ENCODE measurements at places on chromosomes 3 and 15.

DNA sequence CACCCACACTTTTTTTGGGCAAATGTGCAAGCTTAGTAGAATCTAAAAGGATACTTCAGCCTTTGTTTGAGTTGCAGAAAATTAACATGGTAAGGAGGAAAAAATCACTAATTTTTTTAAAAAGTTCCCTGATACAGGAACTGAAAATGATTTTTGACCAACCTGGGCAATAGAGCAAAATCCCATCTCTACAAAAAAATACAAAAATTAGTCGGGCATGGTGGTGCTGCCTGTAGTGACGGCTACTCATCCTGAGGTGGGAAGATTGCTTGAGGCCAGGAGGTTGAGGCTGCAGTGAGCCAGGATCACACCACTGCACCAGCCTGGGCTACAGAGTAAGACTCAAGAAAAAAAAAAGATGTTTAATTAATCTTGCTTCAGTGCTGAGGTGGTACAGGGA lies 10.6 kb upstream of the GABPB1 start:
- no peak for DNase-seq

DNA sequence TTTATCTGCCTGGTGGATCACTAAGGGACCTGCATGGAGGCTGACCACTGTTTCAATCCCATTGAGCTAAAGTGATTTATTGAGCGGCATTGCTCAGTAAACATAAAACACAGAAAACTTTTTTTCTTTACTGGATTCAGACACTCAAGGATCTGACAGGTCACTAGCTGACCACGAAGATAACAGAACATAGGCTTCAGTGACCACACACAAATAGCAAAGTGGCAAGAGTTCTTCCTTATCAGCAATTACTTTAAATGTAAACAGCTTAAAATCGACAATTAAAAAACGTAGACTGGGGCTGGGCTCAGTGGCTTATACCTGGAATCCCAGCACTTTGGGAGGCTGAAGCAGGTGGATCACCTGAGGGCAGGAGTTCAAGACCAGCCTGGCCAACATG lies 48.7 kb downstream of the STAG1 start:
- DNase-seq = no peak

DNA sequence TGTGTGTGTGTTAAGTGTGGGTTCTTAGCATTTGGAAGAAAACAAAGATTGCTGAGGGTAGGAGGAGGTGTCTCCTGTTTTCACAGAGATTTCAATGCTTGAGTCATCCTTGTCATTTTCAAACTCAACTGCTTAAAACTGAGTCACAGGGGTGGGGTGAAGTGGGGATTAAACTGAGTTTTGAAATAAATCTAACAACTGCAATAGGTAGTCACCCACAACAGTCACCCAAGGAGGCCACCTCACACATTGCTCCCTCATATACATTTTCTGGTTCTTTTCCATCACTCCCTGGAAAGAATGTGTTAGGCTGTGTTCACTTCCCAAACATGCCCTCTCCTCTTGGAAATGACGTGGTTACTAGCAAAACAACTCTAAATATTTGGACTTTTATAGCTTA lies 187.7 kb upstream of the CMC1 start:
- peak; percentile 75 for DNase-seq

GRCh38 chr3:38348903-38349302 lies 2.3 kb downstream of the XYLB start:
- DNase-seq = peak; percentile 55

- DNase-seq = no peak
These were observed 307.0 kb upstream of the ROPN1 start for GRCh38 chr3:124298951-124299350.

- DNase-seq = no peak
These were observed 44.6 kb downstream of the SEMA3G start for GRCh38 chr3:52400275-52400793.

GRCh38 chr15:47473832-47474231 lies 243.5 kb upstream of the SEMA6D start:
- peak; percentile 47 for DNase-seq

- DNase-seq = peak; percentile 69
These were observed 1.2 kb upstream of the MAP1A start for GRCh38 chr15:43516185-43516584.

GRCh38 chr15:52008698-52009434 lies 10.2 kb upstream of the MAPK6 start:
- DNase-seq = no peak

GRCh38 chr3:195591220-195591619 lies 7.5 kb upstream of the APOD start:
- no peak for DNase-seq

- no peak for DNase-seq
These were observed 46.5 kb upstream of the PIK3CB start for GRCh38 chr3:138881233-138881632.

- no peak for DNase-seq
These were observed 19.1 kb upstream of the EPB42 start for GRCh38 chr15:43239732-43240491.

DNA sequence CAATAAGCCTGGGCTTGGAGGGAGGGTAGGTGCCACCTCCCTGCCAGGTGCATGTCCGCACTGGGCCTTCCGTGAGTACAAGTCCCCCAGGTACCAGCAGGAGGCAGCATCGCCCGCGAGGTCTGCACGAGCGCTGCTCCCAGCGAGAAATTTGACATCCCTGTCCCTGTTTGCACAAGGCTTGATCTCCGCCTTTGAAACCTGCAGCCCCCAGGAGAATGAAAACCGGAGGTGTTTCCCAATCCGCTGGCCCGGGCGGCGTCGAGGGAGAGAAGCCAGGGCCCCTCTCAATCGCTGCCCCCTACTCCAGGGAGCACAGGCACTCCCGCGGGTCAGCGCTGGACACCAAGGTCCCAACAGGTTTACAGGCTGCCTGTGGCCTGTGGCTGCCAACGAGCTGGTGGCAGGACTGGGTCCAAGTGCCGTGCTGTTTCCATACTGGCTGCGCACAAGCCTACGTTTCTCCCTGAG lies 961 bp downstream of the HAPLN3 start:
- DNase-seq = no peak

- no peak for DNase-seq
These were observed 26.0 kb upstream of the HCN4 start for GRCh38 chr15:73394782-73395181.

- no peak for DNase-seq
These were observed 76.7 kb upstream of the FAM3D start for GRCh38 chr3:58743296-58743695.

- no peak for DNase-seq
These were observed 136.4 kb upstream of the GOLGA6L4 start for GRCh38 chr15:84099181-84099580.

GRCh38 chr15:86854176-86854575 lies 774.5 kb downstream of the AGBL1 start:
- no peak for DNase-seq

DNA sequence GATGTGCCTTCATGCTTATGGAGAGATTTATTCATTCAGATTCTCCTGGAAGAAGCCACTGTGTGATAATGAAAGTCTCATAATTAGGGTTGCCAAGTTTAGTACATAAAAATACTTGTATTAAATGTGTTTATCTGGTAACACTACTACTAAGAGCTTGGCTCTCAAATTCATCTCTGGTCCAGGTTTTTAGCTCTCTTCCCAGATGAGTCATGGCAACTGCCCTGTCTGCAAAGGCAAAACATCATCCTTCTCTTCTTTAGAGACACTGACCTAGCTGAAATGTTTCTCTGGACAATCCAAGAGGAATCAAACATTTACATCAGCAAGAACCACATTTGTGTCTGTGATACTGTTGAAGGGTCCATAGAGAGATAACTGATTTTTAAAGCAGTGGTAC lies 269.6 kb downstream of the ROBO2 start:
- no peak for DNase-seq

GRCh38 chr15:74263466-74263865 lies 27.3 kb downstream of the CCDC33 start:
- DNase-seq = no peak

GRCh38 chr15:36136049-36136448 lies 443.4 kb upstream of the CDIN1 start:
- no peak for DNase-seq

DNA sequence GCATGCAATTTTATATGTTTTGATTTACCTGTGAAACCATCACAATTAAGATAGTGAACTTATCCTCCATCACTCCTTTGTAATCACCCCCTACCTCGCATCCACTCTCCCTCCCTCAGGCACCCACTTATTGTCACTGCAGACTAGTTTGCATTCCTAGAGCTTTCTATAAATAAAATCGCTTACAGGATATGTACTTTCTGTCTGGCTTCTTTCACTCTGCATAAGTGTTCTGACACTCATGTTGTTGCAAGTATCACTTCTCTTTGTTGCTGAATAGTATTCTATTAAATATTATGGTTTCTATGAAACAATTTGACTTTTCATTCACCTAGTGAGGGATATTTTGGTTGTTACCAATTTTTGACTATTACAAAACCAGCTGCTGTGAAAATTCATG lies 139.3 kb downstream of the RSRC1 start:
- no peak for DNase-seq

GRCh38 chr3:141056751-141057171 lies 5.6 kb downstream of the SPSB4 start:
- DNase-seq = no peak

- no peak for DNase-seq
These were observed 182.1 kb downstream of the CLSTN2 start for GRCh38 chr3:140117096-140117526.

- DNase-seq = no peak
These were observed 952 bp upstream of the HDDC3 start for GRCh38 chr15:90933301-90933700.

DNA sequence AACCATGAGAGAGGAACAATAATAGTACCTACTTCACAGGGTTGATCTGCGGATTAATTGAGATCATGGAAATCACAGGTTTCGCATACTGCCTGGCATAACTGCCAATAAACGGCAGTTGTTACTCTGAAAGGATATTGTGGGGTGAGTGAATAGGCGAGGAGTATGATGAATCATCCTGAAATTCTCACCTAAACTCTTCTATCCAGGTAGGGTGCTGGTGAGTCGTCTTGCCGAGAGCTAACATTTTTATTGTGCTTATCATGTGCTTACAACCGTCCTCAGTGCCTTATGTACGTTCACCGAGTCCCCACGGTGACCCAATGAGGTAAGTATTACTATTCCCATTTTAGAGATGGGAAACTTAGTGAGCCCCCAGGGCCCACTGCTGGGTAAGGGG lies 52.4 kb upstream of the SRGAP3 start:
- DNase-seq = no peak

GRCh38 chr15:89303986-89304385 lies 30.6 kb downstream of the POLG start:
- no peak for DNase-seq

GRCh38 chr3:126018995-126019394 lies 50.0 kb downstream of the ROPN1B start:
- DNase-seq = no peak

DNA sequence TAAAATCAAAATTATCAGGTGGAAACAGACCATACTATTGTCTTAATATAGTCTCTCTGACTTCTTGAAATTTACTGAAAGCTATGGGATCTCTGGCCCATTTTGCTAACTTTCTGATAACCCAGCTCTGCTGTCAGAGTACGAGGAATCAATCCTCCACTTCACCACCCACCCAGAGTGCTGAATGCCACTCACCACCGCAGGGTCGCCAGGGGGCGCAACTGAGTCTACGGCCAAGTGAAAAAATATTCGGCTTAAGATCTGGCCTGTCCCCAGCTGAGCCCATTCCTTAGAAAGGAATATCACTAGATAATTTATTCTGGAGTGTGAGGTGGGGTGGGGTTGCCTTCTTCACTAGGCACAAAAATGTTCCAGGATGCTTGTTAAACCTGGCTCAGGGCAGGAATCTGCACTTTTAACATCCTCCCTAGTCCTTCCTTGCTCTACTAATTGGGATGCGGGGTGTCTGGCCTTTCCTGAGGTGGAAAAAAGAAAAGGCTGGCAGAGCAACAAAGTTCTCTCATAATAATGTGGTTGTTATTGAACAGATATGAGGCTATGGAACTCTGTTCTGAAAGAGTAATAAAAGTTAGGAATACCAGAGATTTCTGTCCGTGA lies 520.6 kb downstream of the MFSD1 start:
- peak; percentile 49 for DNase-seq

DNA sequence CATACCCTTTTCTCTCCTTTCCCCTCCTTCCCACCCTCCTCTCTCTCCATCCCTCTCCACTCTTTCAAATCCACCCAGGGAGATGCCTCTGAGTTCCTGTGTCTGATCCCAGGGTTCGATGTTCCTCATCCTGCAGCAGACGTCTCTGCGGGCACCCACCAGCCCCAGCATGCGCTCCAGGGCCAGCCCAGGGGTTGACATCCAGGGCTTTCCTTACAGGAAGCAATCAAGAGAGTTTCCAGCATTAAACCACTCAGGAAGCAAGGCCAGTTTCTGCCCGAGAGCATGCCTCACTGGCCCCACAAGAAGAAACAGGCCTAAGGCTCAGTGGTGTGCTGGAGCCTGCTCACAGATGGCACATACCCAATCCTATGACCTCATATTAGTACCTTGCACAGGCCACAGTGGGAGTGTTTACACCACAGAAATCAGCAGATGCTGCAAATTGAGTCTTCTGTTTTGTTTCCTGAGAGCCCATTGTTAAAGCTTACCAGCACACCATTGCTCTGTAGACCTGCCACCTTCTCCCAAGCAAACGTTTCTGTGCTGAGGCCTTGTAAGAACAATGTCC lies 13.2 kb downstream of the SLC6A1 start:
- no peak for DNase-seq

DNA sequence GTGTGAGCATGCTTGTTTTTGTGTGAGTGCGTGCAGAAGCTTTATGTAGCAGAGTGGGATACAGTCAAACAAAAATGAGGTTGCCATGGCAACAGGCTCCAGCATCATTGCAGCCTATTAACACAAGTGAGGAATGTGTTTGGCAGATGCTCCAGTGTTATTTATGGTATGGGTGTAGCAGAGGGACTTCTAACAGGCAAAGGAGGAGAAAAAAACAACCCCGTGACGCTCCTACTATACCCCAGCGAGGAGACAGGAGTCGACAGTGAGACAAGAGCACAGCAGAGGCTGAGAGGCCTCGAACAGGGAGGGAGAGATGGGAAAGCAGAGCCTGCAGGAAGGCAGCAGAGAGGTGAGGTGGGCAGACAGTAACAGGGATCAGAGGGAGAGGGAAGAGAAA lies 4.9 kb downstream of the ADCY5 start:
- no peak for DNase-seq

DNA sequence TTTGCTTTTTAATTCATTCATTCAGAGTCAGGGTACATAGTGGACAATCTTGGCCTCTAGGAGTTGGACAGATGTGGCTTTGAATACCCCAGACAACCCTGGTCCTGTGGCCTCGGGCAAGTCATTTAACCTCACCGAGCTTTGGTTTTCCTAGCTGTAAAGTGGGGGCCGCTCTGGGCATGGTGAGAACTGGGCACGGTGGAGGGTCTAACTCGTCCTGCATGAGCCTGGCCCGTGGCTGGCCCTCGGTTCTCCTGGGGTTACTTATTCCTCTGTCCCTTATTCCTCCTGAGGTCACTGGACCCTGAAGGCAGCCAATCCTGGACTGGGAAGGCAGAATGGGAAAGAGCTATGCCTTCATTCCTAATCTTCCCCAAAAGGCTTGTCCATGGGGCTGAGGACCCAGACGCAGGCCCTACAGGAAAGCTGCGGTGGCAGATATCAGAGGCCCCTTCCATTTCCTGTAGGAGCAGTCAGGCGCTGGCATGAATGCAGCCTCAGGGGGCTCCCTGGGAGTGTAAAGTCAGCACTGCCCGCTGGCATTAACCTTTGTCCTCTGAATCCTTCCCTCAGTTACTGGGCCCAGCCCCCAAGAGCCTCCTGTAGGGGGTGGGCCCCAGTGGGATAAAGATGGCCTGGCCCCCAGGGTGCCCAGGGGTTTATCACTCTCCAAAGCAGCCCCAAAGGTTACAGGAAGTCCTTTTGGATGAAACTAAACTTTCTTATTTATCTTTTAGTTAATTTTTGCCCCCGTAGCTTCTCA lies 17.9 kb upstream of the SEC13 start:
- DNase-seq = no peak

- no peak for DNase-seq
These were observed 247.5 kb downstream of the MBNL1 start for GRCh38 chr3:152516216-152516615.
